Stimulated activated CD8-positive, alpha-beta memory T cell treated with anti-CD3 and anti-CD28 coated beads, Interleukin-7, amount 100 ng/mL, for 48 hours (primary cell): ENCODE measurements at places on chromosomes 12 and 14.

DNA sequence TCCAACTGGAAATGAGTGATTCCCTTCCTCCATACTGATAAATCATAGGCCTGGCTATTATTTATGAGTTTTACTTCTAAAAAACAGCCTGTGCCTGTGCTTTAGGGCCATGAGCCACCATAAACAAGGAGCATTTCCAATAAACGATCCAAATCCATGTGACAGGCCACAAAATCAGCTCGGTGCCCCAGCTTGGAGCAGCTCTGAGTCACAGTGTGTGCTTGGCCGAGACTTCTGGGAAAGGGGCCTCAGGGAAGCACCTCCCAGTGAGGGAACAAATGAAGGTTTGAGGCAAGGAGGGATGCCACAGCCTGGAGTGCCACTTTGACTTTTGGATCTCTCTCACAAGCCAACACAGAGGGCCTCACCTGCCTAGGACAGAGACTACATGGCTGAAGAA is 190.4 kb downstream of the NTF3 start:
- DNase-seq = no peak

DNA sequence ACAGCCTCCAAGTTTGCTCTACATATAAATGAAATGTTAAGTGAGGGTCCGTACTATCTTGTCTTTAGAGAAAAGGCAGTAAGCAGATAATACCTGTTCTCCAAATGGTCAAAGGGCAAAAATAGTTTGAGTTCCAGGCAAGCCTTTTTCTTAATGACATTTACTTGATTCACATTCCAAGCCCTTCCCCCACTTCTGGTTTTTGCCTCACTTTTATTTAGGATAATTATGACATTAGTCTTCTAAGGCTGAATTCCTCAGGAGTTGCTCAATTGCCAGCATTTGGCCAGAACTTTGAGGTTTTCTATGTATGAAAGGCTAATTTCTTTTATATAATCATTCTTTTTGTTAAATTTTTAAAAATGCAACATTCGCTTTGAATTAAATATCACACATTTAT is 62.5 kb upstream of the DUSP6 start:
- DNase-seq = no peak

- no peak for DNase-seq
Measured at GRCh38 chr12:108214486-108214885, 85.4 kb downstream of the WSCD2 start.

GRCh38 chr14:40053416-40053815 is 621.2 kb upstream of the FBXO33 start:
- no peak for DNase-seq

- no peak for DNase-seq
Measured at GRCh38 chr12:12015073-12015685, 55.6 kb upstream of the BCL2L14 start.

DNA sequence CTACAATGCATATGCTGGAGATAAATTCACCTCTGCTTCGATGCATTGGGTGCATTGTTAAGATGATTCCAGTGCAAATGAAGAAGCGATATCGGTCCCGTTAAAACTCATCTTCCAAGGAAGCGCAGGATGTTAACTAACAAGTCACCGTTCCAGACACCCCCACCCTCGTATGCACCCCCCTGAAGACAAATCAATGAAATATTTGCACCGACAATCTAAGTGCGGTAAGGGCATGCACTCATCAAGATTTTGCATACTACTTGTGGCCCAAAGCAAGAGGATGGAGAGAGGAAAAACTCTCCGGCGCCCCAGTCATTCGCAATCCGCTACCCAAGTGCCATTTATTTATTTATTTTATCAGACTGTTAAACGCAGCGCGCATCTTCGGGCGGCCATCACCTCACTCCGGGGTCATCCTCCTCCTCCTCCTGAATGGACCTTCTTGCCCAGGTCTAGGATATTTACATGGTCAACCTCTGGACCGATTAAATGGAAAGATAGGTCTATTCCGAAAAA is 1.2 kb downstream of the NOVA1 start:
- DNase-seq = no peak

GRCh38 chr12:131266591-131267467 is 313.1 kb downstream of the ADGRD1 start:
- DNase-seq = no peak

DNA sequence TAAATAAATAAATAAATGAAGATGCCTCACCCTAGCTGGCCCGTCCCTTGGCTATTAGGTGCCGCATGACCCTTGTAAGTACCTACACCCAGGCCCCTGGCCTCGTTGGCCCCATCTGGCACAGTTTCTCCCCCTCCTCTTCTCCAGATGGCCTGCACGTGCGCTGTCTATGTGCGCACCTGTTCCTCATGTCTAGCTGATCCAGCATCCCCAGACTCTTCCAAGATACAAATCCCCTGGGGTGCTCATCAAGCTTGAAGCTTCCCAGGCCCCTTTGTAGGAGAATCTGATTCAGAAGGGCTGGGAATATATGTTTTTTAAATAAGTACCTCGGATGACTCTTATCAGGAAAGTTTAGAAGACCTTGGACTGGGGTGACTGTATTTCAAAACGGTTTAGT is 133.3 kb downstream of the CHST11 start:
- no peak for DNase-seq

- peak; percentile 70 for DNase-seq
Measured at GRCh38 chr14:100438678-100439592, 115.8 kb downstream of the SLC25A47 start.
